ENCODE measurements at places on chromosomes 5 and 9.

GRCh38 chr9:34671307-34671706 lies 8.8 kb upstream of the CCL27 start:
- DNase-seq: no peak

GRCh38 chr5:4196744-4197143 lies 601.1 kb downstream of the IRX1 start:
- DNase-seq: no peak

DNA sequence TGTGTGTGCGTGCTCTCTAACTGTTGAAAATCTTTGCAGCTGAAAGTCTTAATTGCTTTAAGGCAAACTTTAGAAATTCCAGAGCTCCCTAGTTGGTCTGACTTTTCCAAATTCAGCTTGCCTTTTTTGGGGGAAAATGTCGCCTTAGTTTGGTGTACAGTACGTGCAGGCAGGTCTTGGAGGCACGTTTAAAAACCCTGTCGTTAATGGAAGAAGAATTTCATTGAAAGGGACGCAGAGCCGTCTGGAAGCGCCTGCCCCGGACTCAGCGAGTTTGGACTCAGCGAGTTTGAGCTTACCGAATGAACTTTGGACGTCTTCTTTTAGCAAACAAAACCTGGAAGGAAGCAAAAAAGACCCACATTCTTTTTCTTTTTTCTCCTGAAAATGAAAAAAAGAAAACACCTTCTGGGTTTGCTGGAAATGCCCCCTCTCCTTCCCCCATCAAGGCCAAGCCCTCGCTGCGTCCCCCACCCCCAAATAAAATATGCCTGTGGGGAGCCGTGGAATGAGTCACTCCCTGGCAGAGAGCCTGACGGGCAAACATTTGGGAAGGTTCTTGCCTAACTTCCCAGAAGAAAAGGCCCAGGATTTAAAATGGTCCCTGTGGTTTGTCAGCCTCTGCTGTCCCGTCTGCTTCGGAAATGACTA lies 1.5 kb downstream of the NEK6 start:
- DNase-seq: peak; percentile 43

- no peak for DNase-seq
These were observed 18.0 kb upstream of the CTSL start for GRCh38 chr9:87707805-87708506.

DNA sequence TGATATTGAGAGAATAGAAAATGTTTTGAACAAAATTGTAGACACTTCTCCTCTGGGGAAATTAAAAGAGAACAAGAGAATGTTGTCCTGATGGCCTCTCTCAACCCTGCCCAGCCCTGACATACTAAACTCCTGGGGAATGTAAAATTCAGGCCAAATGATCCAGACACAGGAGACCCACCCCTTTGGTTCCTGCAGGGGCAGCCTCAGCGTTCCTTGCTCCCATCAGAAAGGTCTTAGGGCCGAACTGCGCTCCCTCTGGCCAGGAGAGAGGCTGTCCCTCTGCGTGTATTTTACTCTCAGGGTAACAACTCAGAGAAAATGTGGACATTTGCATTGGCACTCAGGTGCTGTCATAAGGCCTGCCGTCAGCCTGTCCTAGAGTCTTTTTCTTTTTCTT lies 616.3 kb upstream of the KLF4 start:
- DNase-seq: no peak

GRCh38 chr9:37061768-37062167 lies 27.7 kb upstream of the PAX5 start:
- DNase-seq: no peak

- no peak for DNase-seq
These were observed 96.4 kb upstream of the NTRK2 start for GRCh38 chr9:84573083-84573482.

All from epithelial cell of proximal tubule (primary cell).